ENCODE measurements at places on chromosomes 7 and 10.

DNA sequence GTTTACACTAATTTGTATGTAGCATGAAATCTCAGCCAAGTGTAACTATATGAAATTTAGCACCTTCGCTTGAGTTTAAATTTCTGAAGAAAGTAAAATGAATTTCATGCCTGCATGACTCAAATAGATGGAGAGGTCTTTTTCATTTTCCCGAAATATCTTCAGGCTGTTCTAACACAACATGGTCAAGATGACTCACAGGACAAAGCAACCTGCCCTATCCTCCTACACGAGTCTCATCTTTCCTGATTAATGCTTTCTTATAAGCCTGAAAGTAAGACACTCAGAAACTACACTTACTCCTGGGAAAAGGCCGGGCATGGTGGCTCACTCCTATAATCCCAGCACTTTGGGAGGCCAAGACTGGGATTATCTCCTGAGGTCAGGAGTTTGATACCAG is 41.2 kb downstream of the CH25H start:
- no peak for DNase-seq

- peak; percentile 44 for DNase-seq
Observed at GRCh38 chr10:121927318-121927840, 452 bp downstream of the ATE1 start.

DNA sequence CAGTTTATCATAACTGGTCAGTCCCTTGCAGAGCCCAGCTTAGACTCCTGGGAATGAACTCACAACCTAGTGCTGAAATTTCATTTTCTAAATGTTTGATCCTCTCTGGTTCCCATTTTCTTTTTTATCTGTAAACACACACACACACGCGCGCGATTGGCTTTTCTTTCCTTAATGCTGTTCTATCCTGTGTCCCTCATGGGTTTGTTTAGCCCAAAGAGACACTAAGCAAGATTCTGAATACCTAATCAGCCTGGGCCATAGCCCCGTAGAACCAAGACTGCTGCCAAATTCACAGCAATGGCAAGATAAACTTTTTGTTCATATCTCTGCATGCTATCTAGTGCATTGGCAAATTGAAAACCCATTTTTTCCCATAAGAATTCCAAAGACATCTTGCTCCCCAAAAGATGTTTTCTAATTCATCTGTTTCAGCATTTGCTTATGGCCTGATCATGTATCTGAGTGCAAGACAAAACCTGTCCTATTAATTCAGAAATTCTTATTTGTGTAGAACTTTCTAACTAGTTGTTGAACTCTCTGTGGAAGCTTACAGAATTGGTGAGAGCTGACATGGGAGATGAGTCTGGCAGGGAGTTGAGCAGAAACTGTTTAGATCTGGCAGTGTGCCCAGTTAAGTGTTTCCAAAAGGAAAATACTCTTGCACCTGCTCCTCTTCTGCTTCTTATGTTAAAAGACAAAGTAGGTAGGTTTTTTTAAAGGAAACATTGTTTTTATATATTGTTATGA is 1.8 kb upstream of the IFIT1 start:
- peak; percentile 75 for DNase-seq

DNA sequence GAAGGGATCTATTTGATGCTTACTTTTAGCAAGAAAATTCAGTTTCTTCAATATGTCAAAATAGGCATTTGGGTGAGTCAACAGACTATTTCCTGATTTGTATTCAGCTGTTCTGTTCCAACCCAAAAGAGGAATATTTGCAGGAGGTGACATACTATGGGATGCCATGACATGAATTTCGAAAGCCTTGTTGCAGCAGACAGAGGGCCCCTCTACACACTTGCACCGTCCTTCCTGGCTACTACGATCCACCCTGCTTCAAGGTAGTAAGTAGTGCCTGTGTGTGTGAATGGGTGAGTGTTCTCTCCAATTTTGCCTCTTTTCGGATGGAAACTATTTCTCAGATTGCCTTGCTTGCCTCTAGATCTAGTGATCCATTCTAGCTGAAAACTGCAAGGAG is 413.0 kb upstream of the ADARB2 start:
- DNase-seq: no peak

GRCh38 chr10:11863353-11864109 is 40.4 kb downstream of the PROSER2 start:
- DNase-seq: peak; percentile 70

DNA sequence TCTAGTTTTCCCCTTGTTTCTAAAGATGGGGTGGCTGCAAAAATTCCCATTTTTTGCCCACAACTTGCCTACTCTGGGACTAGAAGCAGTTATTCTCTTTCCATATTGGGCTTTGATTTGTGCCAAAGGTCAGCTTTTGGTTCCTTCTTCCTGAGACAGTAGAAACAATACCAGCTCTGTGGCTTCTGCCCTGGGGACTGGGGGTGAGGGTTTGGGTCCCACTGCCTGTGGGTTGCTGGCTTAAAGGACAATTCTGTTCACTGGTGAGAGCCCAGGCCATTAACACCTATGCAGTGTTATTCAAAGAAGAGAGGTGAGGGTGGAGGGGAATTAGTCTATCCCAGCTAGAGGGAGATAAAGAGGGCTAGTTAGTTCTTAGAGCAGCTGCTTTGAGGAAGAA is 171.5 kb downstream of the CPEB3 start:
- no peak for DNase-seq

DNA sequence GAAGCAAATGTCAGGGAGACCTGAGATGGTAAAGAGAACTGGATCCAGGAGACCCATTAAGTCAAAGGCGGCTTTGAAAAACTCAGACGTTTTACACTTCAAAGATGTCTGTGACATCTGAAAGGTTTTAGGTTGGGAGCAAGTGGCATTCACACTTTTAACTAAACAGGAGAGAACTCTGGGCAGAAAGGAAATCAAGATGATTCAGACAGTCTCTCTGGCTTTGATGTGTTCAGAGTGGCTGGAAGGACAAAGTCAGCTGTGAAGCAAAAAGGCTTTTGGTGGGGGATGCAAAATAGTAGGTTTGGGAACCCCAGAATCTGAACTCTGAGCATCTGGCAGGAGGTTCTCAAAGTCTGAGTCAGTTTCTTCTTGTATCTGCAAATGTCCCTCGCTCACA is 66.6 kb downstream of the PRKCQ start:
- no peak for DNase-seq

- no peak for DNase-seq
Observed at GRCh38 chr7:127153315-127153714, 99.4 kb downstream of the GRM8 start.

- DNase-seq: no peak
Observed at GRCh38 chr10:121356183-121356582, 242.1 kb downstream of the FGFR2 start.

- no peak for DNase-seq
Observed at GRCh38 chr10:111944331-111944730, 239.2 kb downstream of the GPAM start.

- DNase-seq: peak; percentile 77
Observed at GRCh38 chr7:12389089-12389700, 14.5 kb downstream of the VWDE start.

GRCh38 chr10:29647478-29647877 is 12.7 kb upstream of the SVIL start:
- no peak for DNase-seq

DNA sequence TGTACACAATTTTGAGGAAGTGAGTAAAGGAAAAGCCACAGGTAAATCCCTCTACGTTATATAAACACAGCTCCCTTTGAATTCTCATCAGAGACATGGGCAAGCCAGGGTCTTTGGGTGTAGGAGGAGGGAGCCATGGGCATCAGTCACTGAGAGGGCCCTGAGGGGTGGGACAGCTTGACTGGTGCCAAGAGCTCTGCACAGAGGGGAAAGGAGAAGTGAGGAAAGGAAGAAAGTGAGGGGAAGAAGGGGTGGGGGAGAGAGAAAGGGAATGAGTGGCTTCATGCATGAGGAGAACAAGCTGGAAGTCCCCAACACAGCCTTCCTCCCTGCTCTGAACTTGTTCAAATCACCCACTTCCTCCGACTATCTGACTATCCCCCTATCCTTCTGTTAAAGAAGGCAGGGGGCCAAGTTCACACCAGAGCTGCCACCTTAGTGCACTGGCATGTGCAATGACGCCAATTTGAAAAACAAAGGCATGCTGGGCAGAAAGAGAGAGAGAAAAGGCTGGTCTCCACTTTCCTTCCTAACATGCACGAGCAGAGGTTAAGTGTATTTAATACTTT is 16.4 kb upstream of the RNF148 start:
- DNase-seq: no peak

GRCh38 chr7:11858026-11858425 is 26.0 kb upstream of the THSD7A start:
- DNase-seq: no peak

GRCh38 chr10:37711617-37712488 is 145.6 kb downstream of the ZNF248 start:
- DNase-seq: no peak

DNA sequence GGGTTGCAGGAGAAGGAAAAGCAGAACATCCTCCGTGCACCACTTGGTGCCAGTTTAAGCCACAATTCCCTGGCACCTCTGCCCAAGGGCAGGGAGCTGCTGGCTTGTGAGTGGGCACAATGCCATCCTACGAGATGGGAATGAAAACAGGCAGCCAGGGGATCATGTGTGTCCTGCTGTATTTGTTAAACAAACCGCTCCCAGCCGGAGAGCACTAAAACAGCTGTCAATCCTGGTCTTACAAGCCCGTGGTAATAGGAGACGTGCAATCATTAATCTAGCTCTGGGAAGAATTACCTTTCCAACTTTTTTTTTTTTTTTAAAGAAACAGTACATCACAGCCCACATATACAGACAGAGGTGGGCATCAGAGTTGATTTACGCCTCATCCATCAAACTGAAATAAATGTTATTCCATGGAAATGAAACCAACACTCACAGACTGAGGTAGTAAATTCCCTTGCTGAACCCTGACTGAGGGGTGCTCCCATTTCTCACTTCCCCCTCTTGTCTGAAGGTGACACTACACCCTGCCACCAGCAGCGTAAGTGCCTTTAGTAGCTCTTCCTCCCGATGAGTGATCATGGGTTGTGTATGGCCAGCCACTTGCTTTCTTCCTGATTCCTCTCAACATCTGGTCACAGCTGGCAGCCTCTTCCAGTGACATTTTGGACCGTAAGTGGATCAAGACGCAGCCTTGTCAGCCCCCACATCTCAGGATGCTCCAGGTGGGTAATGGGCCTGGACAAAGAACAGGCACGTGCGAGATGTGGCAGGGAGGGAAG is 143.8 kb downstream of the TEX36 start:
- no peak for DNase-seq

DNA sequence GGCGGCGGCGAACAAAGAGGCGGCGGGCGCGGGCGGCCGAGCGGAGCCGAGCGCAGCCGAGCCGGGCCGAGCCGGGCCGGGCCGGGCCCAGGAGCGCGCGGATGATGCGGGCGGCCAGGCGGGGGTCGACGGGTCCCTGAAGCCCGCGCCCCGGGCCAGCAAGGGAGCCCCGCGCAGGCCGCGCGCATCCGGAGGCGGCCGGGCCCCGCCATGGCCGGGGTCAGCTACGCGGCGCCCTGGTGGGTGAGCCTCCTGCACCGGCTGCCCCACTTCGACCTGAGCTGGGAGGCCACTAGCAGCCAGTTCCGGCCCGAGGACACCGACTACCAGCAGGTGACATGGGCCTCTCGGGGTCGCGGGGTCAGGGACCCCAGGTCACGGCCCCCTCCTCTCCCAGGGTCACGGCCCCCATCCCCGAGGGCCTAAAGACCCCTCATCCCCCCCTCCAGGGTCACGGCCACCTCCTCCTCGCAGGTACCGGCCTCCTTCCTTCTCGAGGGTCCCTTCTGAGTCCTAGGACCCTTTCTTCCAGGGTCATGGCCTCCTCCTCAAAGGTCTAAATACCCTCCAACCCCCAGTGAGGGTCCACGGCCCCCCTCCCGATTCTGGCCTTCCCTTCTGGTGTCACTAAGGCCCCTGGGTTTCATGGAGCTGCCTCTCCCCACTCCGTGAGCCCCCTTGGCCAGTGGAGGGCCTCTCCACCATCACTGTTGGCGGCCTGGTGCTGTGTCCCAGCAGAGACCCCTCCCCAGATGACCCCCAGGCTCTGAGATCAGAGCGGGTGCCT is at the start of gene TTYH3:
Gene TTYH3 (plus strand): TSS at position 41 of the 787 bp plus-strand sequence. CDS start 170 bp downstream, at position 211.
- no peak for DNase-seq

DNA sequence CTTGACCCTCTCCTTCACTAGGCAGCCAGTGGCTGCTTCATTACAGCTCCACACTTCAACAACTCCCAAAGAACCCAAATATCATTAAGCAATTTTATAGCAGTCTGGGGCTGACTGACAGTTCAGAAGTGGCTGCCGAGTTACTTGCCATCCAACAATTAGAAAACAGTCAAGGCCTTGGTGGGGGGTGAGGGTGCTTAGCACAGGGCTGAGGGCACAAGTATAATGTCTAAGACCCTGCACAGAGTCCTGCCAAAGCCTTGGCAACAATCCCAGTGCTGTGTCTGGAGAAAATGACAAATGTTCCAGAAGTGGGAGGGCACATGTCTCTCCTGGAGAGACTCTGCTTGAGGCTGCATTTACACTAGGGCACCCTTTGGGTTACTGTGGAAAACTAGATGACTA is 71.1 kb downstream of the CXCL12 start:
- DNase-seq: no peak

DNA sequence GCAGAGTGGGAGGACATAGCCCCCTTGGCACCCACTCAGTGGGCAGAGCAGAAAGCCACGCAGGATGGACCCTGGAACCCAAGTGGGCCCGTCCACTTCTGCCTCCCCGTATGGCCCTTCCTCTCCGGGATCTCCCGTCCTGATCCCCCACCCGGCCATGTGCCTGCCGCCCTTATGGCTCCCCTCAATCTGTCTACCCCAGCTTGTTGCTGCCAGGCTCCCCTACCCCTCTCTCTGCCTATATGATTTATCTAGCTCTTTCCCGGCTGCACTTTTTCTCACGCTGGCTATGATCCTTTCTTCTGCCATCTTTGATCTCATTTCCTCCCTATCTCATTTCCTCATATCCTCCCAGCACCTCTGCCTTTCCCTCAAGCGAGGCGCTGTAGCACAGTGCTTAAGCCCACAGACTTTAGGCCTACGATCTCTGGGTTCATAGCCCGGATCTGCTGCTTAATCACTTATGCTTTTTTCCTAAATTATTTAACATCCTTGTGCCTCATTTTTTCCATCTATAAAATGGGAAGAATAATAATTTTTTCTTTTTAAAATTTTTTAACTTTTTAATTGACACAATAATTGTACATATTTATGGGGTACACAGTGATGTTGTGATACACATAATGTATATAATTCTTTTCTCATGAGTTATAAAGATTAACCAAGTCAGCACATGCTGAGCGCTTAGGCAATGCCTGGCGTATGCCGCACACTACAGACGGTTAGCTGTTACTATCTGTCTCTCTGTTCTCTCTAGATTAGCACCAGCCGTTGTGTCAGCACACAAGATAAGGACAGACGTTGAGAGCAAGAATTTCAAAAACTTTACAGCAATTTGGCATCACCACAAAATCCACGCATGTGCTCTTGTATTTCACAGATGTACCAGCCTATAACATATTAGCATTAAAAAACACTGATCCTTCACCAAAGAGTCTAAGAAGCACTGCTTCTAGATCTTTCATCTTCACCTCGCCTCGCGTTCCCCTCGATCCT is 18.1 kb downstream of the KCNH2 start:
- DNase-seq: peak; percentile 33
